NCI-H510A (cell line): ENCODE measurements at places on chromosomes 16 and 17.

GRCh38 chr17:65231086-65231485 lies 93.9 kb downstream of the RGS9 start:
- no peak for DNase-seq

DNA sequence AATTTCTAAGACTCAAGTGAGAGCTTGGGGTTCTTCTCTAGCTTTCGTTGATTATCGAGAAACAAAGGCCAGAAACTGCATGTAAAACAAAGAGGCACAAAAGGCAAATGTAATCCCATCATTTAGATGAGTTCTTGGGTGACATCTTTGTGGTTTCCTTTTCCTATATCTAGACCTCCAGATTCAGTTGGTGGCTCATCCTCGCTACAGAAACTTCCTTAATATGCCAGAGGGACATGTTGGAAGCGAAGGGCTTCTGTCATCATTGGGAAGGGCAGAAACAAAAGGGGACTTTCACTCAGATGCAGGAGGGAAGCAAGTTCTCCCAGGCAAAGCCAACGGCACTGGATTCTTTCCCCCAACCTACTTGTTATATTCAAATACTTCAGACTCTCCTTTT lies 150.6 kb upstream of the ZFHX3 start:
- DNase-seq: no peak

GRCh38 chr17:66647391-66647983 lies 187.4 kb upstream of the CACNG5 start:
- no peak for DNase-seq

- DNase-seq: no peak
These were observed 57.5 kb downstream of the CYB5B start for GRCh38 chr16:69481901-69482341.

DNA sequence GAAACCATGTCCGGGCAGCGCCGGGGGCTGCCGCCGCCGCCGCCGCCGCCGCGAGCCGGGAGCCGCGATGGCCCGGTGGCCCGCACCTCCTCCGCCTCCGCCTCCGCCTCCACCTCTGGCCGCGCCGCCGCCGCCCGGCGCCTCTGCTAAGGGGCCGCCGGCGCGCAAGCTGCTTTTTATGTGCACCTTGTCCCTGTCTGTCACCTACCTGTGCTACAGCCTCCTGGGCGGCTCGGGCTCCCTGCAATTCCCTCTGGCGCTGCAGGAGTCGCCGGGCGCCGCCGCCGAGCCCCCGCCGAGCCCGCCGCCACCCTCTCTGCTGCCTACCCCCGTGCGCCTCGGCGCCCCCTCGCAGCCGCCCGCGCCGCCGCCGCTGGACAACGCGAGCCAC lies 587 bp downstream of the HS3ST4 start:
- no peak for DNase-seq

GRCh38 chr16:11615748-11616447 lies 29.2 kb upstream of the LITAF start:
- DNase-seq: no peak

DNA sequence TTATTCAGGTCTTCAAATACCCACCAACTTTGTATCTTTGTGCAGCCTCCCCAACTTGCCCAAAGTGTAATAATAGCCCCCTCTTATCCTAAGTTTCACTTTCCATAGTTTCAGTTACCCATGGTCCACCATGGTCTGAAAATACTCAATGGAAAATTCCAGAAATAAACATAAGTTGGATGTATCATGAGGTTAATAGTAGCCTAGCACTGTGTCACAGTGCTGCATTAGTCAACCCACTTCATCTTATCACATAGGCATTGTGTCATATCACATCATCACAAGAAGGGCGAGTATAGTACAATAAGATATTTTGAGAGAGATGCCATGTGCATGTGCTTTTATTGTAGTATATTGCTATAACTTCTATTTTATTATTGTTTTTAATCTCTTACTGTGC lies 21.9 kb downstream of the OMG start:
- DNase-seq: no peak

GRCh38 chr17:50690887-50691549 lies 16.7 kb downstream of the ANKRD40 start:
- DNase-seq: no peak

GRCh38 chr17:80737106-80738019 lies 192.7 kb downstream of the RPTOR start:
- no peak for DNase-seq

DNA sequence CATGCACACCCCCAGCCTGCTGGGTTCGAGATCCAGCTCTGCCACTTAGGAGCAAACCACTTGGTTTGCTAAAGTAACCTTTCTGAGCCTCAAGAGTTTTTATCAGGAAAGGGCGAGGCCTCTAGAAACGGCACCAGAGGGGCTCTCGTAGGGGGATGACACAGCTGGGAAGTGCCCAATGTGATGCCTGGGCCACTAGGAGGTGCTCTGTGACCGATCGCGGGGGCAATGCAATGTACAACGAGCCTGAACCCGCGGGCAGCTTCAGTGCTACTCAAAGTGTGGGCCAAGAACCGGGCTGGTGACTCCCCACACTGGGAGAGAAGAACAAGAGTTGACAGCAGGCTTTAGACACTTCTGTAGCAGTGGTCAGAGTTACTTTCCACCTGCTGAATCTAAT lies 9.4 kb downstream of the C16orf89 start:
- DNase-seq: no peak

- DNase-seq: no peak
These were observed 3.9 kb downstream of the TMEM94 start for GRCh38 chr17:75460295-75460694.
